H9 (cell line): ENCODE measurements at places on chromosomes 11 and 22. TPM values are rescaled to one million over a fixed set of nuclear protein-coding genes. Genes with fewer than 3 reads are reported as not detected.
A peak's percentile ranks its signal among the peaks of the same experiment; 100 is the strongest.

GRCh38 chr11:36135076-36135475 lies 154.1 kb downstream of the COMMD9 start:
- H3K4me1 ChIP-seq: peaks cover 3% of the 10 kb centered on the region; the same call in 1 of the 2 replicates
- H3K4me3 ChIP-seq: no peak overlapping the region
- H3K27ac ChIP-seq: no peak overlapping the region
- no peaks in the 10 kb centered on the region for H3K27me3 ChIP-seq
- peaks cover 5% of the 10 kb centered on the region for H3K36me3 ChIP-seq
- no peak for DNase-seq

DNA sequence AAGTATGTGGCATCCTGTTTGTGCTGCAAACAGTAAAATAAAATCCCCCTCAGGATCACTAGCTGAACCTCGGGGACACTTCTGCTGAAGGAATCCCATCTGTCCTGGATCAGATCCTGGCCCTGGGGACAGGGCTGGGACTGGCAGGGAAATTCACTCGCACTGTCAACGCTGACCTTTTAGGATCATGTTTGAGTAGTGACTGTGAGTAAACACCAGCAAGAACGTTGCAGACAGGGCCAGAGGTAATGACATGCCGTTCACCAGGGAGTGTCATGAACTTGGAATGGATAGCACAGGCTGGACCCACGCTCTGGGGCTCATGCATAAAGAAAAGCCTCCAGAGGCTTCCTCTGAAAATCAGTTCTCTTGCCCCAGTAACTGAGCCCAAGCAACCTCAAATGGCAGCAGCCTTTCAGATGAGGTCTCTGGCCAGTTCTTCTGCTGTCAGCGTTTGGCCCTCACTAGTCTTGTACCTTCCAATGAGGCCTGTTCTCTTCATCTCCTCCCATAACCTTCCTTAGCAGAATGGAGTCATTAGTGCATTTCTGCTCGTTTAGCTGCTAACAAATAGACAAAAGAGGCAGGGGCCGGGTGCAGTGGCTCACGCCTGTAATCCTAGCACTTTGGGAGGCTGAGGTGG lies 51.0 kb upstream of the BARX2 start:
- no peak overlapping the region for H3K27ac ChIP-seq
- H3K27me3 ChIP-seq: no peaks in the 10 kb centered on the region
- no peak for DNase-seq
- H3K4me1 ChIP-seq: peaks cover 8% of the 10 kb centered on the region

DNA sequence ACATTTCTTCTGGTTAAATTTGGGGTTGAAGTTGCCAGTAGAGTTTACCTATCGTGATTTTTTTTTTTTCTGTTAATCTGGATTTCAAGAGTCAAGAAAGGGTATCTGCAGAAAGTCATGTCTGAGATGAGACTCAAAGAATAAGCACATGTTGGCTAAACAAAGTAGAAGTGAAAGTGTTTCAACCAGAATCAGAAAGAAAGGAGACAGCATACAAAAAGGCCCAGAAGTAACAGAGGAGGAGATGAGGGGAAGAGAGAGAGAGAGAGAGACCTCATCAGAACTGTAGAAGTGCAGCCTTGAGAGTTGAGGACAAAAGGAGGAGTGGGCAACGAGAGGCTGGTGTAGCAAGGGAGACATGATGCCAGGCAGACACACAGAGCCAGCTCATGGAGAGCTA lies 54.9 kb downstream of the SVIP start:
- no peaks in the 10 kb centered on the region for H3K4me1 ChIP-seq
- H3K27me3 ChIP-seq: no peaks in the 10 kb centered on the region
- DNase-seq: no peak
- no peaks in the 10 kb centered on the region for H3K36me3 ChIP-seq
- H3K27ac ChIP-seq: no peak overlapping the region

DNA sequence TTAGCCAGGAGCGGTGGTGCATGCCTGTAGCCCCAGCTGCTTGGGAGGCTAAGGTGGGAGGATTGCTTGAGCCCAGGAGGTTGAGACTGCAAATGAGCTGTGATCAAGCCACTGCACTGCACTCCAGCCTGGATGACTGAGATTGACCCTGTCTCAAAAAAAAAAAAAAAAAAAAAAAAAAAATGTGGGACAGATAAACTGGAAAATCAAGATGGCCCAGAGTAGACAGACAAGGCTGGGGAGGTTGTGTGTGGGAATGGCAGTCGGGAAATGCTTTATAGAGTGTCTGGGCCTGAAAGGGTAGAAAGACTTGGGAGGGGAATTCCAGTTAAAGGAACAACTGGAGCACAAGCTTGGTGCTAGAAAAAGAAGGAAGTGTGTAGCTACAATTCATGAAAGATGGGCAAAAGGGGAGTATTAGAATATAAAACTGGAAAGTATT lies 18.2 kb upstream of the WDR74 start:
- H3K4me3 ChIP-seq: peak overlapping the region; percentile 99
- H3K4me1 ChIP-seq: no peaks in the 10 kb centered on the region; the same call in none of the 2 replicates
- H3K36me3 ChIP-seq: peaks cover 48% of the 10 kb centered on the region
- DNase-seq: no peak

GRCh38 chr11:16781936-16782919 lies 43.8 kb downstream of the C11orf58 start:
- DNase-seq: no peak
- H3K27ac ChIP-seq: no peak overlapping the region
- H3K36me3 ChIP-seq: peaks cover 9% of the 10 kb centered on the region
- H3K4me1 ChIP-seq: 0 out of 2 replicates have a peak, but pooled peaks cover 5% of the 10 kb centered on the region
- H3K27me3 ChIP-seq: no peaks in the 10 kb centered on the region
- no peak overlapping the region for H3K4me3 ChIP-seq

- H3K36me3 ChIP-seq: peaks cover 4% of the 10 kb centered on the region; the same call in 1 of the 2 replicates
- no peaks in the 10 kb centered on the region for H3K4me1 ChIP-seq
- no peak overlapping the region for H3K27ac ChIP-seq
- H3K27me3 ChIP-seq: no peaks in the 10 kb centered on the region
Measured at GRCh38 chr11:44017443-44018126, 30.2 kb upstream of the ACCSL start.

DNA sequence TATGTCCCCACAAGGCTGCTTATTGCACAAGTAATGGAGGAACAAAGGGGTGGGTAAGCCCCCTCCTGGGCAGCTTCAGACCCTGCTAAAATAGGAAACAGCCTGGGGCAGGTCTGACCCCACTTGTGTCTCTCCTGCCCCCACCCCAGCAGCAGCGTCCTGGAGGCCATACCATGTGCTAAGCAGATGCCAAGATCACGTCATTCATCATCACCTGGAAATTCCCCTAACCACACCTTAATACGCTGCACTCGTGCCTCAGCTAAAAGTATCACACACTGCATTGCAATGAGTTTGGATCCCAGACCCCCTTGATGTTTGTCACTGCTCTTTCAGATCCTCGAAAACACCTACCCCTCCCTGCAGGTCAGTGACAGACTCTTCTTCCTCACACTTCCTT lies 27.8 kb upstream of the GGTLC2 start:
- H3K4me1 ChIP-seq: no peaks in the 10 kb centered on the region
- H3K27ac ChIP-seq: no peak overlapping the region
- H3K36me3 ChIP-seq: no peaks in the 10 kb centered on the region
- peaks cover 34% of the 10 kb centered on the region; the same call in 1 of the 2 replicates for H3K27me3 ChIP-seq

DNA sequence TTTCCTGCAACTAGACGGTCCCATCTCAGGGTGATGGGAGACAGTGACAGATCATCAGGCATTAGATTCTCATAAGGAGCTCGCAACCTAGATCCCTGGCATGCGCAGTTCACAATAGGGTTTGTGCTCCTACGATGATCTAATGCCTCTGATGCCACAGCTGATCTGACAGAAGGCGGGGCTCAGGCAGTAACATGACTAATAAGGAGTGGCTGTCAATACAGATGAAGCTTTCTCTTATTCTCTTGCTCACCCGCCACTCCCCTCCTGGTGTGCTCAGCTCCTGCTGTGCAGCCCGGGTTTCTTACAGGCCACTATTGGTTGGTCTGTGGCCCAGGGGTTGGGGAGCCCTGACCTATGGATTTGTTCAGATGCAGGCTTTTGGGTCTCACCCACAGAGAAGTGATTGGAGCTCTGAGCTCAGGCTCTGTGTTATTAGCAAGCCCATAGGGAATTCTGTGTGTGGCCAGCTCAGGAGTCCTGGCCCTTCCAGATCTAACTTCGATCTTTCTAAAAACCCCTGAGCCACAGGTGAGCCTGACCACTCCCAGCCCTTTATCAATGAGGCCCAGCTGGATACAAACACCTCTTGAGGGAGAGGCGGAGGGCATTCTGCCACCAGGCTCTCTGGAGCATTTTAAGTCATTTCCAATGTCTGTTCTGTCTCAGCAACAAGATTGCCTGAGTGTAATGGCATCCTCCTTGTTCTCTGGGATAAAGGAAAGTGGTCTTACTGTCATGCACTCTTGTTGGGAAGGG lies 351.8 kb downstream of the BUD13 start:
- H3K36me3 ChIP-seq: peaks cover 10% of the 10 kb centered on the region
- H3K4me1 ChIP-seq: peaks cover 11% of the 10 kb centered on the region; the same call in 1 of the 2 replicates
- no peak overlapping the region for H3K27ac ChIP-seq
- no peaks in the 10 kb centered on the region for H3K27me3 ChIP-seq
- H3K4me3 ChIP-seq: no peak overlapping the region

DNA sequence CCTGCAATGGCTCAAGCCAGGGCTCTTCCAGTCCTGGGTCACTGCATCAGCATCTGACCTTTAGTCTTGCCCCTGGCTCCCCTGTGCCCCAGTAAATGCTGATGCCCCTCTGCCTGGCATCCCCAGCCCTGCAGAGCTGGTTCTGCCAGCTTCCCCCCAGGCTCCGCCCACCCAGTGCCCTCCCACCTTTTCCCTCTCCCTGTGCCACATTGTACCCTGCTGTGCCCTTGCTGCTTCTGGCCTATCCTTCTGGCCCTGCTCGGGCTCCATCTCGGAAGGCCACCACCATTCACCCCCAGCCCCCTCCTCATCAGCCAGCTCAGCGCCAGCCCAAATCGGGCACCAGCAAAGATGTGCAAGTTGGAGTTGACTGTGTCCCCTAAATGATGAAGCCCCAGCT lies 7.4 kb downstream of the CAPN5 start:
- DNase-seq: peak; percentile 21
- no peaks in the 10 kb centered on the region for H3K27me3 ChIP-seq
- no peaks in the 10 kb centered on the region for H3K4me1 ChIP-seq
- H3K27ac ChIP-seq: no peak overlapping the region
- peaks cover 3% of the 10 kb centered on the region for H3K36me3 ChIP-seq
- H3K4me3 ChIP-seq: no peak overlapping the region

- H3K27me3 ChIP-seq: no peaks in the 10 kb centered on the region
- peak overlapping the region; percentile 68 for H3K27ac ChIP-seq
- H3K4me3 ChIP-seq: no peak overlapping the region
- DNase-seq: no peak
Measured at GRCh38 chr11:73528483-73529203, 69.3 kb downstream of the FAM168A start.

DNA sequence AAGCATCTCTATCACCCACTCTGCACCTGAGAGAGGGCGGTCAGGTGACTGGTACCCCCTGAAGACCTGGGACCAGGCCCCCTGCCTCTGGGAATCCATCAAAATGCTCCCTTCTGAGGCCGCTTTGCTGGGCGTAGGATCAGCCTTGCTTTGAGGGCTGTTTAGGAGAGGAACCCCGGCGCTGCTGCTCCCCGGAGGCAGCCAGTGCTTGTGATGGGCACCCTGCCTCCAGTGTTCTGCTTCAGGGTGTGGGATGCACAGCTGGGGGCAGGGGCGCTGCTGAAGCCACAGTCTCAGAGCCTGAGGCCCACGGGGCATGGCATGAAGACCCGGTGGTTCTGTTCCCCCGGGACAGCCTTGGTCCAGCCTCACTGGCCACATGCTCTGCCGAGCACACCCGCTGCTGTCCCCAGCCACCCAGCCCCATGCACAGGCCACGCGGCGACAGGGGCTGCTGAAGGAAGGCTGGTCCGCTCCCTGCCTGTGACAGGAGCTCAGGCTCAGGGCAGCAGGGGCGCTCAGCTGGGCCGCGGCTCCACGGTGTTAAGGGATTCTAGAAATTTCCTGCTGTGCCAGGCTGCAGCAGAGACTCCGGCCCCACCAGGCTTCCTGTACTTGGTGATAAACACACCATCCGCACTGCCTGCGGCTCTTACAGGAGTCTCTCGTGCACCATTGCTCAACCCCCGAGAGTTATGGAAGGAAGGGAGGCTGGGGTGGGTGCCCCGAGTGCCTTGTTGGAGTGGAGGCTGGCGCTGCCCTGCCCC lies 91.0 kb downstream of the KCNQ1 start:
- no peak for DNase-seq
- H3K27me3 ChIP-seq: peaks cover 1% of the 10 kb centered on the region; the same call in 1 of the 2 replicates

- no peaks in the 10 kb centered on the region for H3K27me3 ChIP-seq
- no peak overlapping the region for H3K27ac ChIP-seq
- H3K4me3 ChIP-seq: no peak overlapping the region
- no peak for DNase-seq
- H3K36me3 ChIP-seq: peaks cover 12% of the 10 kb centered on the region
Measured at GRCh38 chr22:24209687-24210086, 28.4 kb downstream of the SUSD2 start.

- no peak overlapping the region for H3K4me3 ChIP-seq
- no peak overlapping the region for H3K27ac ChIP-seq
- no peaks in the 10 kb centered on the region for H3K36me3 ChIP-seq
- no peaks in the 10 kb centered on the region for H3K4me1 ChIP-seq
Measured at GRCh38 chr11:112933970-112934369, 27.2 kb upstream of the NCAM1 start.

DNA sequence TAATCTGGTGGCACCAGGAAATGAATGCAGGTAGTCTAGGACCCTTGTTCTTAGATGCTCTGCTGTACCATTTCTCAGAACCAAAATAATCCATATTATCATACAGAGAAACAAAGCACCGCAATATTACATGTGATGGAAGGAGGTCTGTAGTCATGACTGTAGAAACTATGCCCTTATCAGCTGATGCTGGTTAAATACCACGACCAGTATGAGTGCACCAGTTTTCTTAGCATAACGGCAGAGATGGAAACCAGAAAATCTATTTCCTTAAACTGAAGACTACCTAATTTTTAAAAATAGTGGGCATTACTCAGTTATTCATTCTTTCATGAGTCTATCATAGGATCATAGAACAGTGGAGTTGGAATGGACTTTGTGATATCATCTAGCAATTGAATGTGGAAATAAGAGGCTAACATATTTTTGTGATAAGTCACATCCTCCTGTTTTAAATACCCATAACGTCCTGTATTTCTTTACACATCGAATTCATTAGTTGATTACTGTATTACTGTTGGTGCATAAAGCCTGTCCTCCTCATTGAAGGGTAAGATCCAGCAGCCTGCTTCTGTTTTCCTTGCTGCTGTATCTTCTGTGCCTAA lies 15.1 kb downstream of the JHY start:
- H3K4me1 ChIP-seq: no peaks in the 10 kb centered on the region
- no peak overlapping the region for H3K4me3 ChIP-seq
- no peak overlapping the region for H3K27ac ChIP-seq
- DNase-seq: no peak
- no peaks in the 10 kb centered on the region for H3K36me3 ChIP-seq
- no peaks in the 10 kb centered on the region for H3K27me3 ChIP-seq

The CD3D gene
- total RNA-seq: not detected in 2 replicates

The RCN1 gene
- 109 and 114 TPM in 2 replicates for total RNA-seq

The CCDC89 gene
- total RNA-seq: not detected in 2 replicates

The PRODH gene
- total RNA-seq: 51.2 and 54.3 TPM in 2 replicates

The MAJIN gene
- total RNA-seq: not detected in 2 replicates
